ENCODE measurements at places on chromosomes 7 and 10.

DNA sequence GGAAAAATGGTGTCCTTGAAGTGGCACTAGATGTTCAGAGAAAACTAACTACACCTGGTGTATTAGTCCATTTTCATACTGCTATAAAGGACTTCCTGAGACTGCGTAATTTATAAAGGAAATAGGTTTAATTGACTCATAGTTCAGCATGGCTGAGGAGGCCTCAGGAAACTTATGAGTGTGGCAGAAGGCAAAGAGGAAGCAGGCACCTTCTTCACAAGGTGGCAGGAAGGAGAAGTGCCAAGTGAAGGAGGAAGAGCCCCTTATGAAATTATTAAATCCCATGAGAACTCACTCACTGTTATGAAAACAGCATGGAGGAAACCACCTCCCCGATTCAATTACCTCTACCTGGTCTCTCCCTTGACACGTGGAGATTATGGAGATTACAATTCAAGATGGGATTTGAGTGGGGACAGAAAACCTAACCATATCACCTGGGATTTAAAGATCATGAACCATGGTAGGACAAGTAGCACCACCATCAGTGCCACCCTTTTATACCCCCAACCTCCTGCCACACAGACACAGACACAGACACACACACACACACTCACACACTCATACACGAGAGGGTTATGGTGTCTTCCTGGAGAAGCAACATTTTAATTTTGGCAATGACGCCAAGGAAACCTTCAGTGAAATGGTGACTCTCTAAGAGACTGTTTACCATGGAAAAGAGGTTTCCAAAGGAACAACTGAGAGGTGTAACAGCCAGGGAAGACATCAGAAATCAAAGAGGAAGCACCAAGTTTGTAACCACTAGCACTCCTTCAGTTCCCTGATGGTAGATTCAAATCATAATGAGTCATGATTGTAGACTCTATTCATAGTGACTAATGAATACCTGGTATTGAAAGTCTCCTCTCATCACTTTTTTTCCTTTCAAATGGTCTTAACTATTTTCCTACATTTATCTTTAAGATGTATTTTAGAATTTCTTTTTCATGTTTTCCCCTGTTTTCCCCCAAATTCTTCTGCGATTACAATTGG lies 41.8 kb upstream of the WNT16 start:
- DNase-seq: no peak

GRCh38 chr7:137471128-137471527 lies 127.6 kb upstream of the PTN start:
- no peak for DNase-seq

- DNase-seq: no peak
Measured at GRCh38 chr10:74824900-74825370, 1.5 kb upstream of the KAT6B start.

GRCh38 chr7:39349452-39350123 lies 216.6 kb upstream of the YAE1 start:
- no peak for DNase-seq

DNA sequence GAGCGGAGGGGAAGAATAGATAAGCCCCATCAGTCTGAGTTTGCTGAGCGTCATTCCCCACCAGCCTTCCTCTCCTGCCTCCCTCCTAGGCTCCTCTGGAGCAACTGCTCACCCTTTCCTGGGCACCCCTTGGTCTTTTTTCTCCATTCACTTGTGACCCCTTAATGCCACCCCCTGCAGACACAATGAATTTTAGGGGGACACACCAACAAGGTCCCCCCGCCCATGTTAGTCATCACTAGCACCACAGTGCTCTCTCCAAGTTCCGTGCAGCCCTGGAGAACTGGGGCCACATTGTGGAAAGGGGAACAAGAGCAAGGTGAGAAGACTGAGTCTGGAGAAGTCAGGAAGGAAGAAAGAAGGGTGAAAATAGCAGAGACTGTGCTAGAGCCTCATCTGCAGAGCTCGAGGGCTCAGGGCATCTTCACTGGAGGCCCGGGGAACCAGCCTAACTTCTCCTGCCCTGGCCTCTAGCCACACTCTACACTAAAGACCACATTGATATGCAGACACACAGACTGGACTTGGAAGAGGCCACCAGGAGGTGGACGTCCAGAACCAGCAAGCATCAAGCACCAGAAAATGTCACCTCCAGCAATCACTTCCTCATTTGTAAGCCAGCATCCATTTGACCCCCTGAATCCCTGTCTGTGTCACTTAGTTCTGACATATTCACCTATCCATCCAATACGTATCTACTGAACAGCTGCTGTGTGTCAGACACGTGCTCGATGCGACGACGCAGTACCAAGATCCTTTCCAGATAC lies 17.5 kb downstream of the RGR start:
- DNase-seq: no peak

DNA sequence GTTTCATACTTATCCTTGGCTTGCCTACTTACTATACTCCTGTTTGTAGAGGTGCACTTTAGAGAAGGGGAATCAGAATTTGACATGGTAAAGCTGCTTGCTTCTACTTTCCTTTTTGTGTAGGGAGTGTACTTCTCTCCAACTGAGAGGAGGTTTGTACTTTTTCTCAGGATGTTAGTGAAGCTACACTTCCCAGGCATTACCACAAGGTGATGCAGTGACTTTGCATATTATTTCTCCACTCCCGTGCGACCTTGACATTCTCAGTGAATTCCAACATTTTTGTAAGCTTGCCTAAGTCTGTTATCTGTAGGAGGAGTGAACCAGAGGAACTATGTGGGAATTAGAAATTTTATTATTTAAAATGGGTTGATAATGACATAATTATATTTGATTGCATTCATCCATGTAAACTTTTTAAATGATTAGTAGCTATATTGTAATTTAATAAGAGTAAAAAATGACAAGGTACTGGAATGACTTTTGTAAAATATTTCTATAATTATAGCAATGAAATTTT lies 5.2 kb downstream of the TAX1BP1 start:
- no peak for DNase-seq

GRCh38 chr7:90579181-90579688 lies 16.9 kb upstream of the CDK14 start:
- no peak for DNase-seq

- no peak for DNase-seq
Measured at GRCh38 chr10:99233000-99233688, 2.5 kb downstream of the HPSE2 start.

GRCh38 chr7:152115021-152115718 lies 89.7 kb downstream of the GALNT11 start:
- DNase-seq: no peak

DNA sequence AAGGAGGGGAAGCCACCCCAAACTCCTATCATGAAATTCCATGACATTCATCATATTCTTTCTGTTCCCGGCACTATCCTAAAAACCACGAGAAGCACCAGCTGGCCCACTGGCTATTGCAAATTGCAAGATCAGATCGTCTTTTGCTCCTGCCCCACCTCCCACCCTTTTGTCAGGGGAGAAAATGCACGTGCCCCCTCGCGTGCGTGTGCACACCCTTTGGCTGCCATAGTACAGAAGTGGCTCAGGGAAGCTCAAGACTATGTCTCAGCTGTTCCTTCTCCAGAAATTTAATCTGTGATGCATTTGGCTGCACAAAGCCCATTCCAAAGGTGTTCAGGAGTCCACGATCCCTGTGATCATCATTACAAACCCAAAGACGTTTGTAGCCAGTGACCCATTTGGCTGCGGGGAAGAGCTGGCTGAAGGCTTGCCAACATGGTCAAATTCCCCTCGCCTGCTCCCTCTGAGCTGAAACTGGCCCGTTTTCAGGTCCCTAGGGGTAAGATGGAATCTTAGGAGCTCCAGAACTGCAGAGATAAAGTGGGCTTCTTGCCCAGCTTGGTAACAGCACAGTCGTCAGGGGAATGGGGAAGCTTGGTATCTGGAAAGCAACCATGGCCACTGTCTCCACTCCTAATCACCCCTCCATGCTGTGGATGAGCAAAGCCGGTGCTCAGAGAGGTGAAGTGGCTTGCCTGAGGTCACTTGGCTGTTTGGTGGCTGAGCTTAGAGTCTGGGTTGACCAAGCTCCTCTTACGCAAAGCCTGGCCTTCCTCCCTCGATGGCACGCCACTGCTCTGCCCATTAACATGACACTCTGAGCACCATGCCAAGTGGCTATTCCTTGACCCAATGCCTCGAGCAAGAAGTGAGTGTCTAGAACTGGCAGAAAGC lies 155.4 kb downstream of the NEURL1 start:
- no peak for DNase-seq

- no peak for DNase-seq
Measured at GRCh38 chr10:103736044-103736443, 119.3 kb downstream of the SH3PXD2A start.

DNA sequence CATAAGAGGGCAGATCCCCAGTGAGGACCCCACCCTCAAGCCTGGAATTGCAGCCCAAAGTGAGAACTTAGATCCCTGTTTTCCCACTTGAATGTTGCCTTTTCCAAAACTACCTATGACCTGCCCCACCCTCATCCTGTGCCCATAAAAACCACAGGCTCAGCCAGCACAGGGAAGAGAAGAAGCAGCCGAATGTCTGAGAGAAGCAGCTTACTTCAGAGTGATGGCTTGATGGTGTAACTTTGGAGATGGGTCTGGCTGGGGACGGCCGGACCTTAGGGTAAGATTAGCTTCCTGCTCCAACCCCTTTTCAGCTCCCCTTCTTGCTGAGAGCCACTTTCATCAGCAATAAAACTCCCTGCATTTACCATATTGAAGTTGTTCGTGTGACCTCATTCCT lies 5.7 kb downstream of the SLC25A40 start:
- no peak for DNase-seq

Data from NCI-H2227 treated with DMSO at 0.1 percent for 48 hours (cell line).